ENCODE measurements at places on chromosomes 2 and 18. TPM values are rescaled to one million over a fixed set of nuclear protein-coding genes. Genes with fewer than 3 reads are reported as not detected.

Gene CCDC68
- 1.3 TPM for total RNA-seq

Gene IL1RL2
- 6.3 TPM for total RNA-seq

Gene APCDD1
- 125 TPM for total RNA-seq

Gene NTSR2
- total RNA-seq, result 0.10 TPM

Gene PKDCC
- 48.9 TPM for total RNA-seq

Gene FAM237A
- total RNA-seq, result not detected

Gene HOXD11
- total RNA-seq, result not detected

Gene KLHL14
- 0.30 TPM for total RNA-seq

Gene PARD3B
- 21.7 TPM for total RNA-seq

Gene CMPK2
- 3.1 TPM for total RNA-seq

Gene SYT4
- 0.39 TPM for total RNA-seq

Gene LYG2
- 16.5 TPM for total RNA-seq
